ENCODE measurements at places on chromosomes 4 and X. TPM values are rescaled to one million over a fixed set of nuclear protein-coding genes. Genes with fewer than 3 reads are reported as not detected.

HPSE gene
- 0.28 TPM for total RNA-seq

DNA sequence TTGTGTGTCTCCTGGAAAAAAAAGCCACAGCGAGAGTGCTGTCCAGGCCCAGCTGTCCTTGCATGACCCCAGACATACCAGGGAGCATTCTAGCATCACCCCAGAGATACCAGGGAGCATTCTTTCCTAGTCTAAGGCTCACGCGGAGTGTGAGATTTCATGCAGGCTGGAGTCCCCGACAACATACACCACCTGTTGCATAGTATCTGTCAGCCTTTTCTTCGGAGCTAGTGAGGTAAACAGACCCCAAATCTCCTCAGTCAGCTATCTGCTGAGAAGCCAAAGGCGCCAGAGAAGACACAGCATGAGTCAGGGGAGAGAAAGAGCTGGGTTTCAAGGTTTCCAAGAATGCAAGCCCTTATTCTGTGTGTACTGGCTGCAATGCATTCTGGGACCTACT lies 23.1 kb upstream of the ZXDA start:
- H3K27me3 ChIP-seq: no peaks in the 10 kb centered on the region
- H3K4me3 ChIP-seq: no peak overlapping the region
- H3K4me1 ChIP-seq: no peaks in the 10 kb centered on the region
- no peaks in the 10 kb centered on the region for H3K36me3 ChIP-seq
- DNase-seq: no peak

- no peaks in the 10 kb centered on the region for H3K36me3 ChIP-seq
- no peaks in the 10 kb centered on the region for H3K27me3 ChIP-seq
- H3K27ac ChIP-seq: no peak overlapping the region
- no peaks in the 10 kb centered on the region for H3K4me1 ChIP-seq
- DNase-seq: no peak
- no peak overlapping the region for H3K4me3 ChIP-seq
These were observed 77.3 kb downstream of the AFF2 start for GRCh38 chrX:148577741-148578140.

DNA sequence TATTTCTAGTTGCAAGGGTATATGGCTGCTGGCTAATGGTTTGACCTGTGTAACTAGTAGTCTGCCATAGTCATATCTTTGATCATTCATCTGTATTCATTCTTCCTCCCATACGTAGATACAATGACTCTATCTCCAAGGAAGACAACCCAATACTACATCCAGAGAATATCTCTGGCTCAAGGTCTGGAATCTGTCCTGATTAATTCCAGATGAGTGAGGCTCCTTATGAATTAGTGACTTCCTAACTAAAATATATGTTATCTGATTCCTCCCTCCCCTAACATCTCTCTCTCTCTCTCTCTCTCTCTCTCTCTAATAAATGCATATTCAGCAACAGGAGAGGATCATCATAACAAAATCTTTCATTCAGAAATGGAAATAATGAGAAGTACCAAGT lies 641.5 kb downstream of the FAT4 start:
- no peak overlapping the region for H3K27ac ChIP-seq
- H3K4me1 ChIP-seq: no peaks in the 10 kb centered on the region
- DNase-seq: no peak
- H3K4me3 ChIP-seq: no peak overlapping the region
- H3K27me3 ChIP-seq: no peaks in the 10 kb centered on the region

- H3K27me3 ChIP-seq: no peaks in the 10 kb centered on the region
- no peak overlapping the region for H3K4me3 ChIP-seq
- H3K27ac ChIP-seq: no peak overlapping the region
- H3K4me1 ChIP-seq: peaks cover 5% of the 10 kb centered on the region
These were observed 197.7 kb downstream of the CAMK2D start for GRCh38 chr4:113563691-113564378.

TMPRSS11A gene
- not detected for total RNA-seq

DNA sequence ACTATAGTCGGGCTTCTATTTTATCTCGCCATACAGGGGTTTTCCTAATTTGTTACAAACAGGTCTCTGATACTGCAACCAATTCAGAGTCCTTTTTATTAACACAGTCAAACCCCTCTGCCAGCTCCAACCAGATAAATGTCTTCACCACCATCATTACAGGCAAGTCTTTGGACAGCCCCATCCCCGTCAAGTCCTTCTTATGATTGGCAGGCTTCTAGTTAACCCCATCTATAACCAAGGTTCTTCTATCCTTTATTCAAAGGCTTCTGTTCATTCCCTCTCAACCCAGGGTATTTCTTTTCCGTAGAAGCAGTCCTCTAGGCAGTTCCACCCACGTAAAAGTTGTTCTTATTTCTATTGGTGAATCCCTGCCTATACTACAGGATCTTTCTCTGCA lies 29.9 kb upstream of the FOXR2 start:
- H3K27me3 ChIP-seq: no peaks in the 10 kb centered on the region
- H3K36me3 ChIP-seq: no peaks in the 10 kb centered on the region
- no peak for DNase-seq
- no peaks in the 10 kb centered on the region for H3K4me1 ChIP-seq

GRCh38 chr4:97134456-97134855 lies 1008.8 kb downstream of the STPG2 start:
- H3K4me1 ChIP-seq: no peaks in the 10 kb centered on the region
- no peaks in the 10 kb centered on the region for H3K27me3 ChIP-seq
- H3K4me3 ChIP-seq: no peak overlapping the region
- no peaks in the 10 kb centered on the region for H3K36me3 ChIP-seq

ALB gene
- not detected for total RNA-seq

DNA sequence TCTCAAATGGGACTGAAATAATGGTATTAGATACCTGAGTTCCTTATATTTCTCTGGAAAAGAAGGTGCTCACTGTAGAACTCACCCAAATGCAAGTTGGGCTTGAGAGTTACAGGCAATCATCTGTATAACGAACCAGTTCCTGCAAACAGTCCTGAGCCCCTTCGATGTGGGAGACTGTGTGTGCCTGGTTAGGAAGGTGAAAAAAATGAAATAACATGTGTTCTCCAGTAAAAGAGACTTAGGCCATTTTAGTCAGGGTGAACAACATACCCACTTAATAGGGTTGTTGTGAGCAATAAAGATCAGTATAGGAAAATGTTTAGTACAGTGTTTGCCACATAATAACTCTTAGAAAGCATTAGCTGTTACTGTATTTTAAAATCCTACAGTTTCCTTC lies 23.4 kb downstream of the STIM2 start:
- no peak overlapping the region for H3K4me3 ChIP-seq
- no peak overlapping the region for H3K27ac ChIP-seq
- no peaks in the 10 kb centered on the region for H3K36me3 ChIP-seq
- H3K27me3 ChIP-seq: no peaks in the 10 kb centered on the region

- no peak overlapping the region for H3K27ac ChIP-seq
- no peaks in the 10 kb centered on the region for H3K36me3 ChIP-seq
- no peak overlapping the region for H3K4me3 ChIP-seq
These were observed 76.5 kb downstream of the DDIT4L start for GRCh38 chr4:100113732-100114131.

DNA sequence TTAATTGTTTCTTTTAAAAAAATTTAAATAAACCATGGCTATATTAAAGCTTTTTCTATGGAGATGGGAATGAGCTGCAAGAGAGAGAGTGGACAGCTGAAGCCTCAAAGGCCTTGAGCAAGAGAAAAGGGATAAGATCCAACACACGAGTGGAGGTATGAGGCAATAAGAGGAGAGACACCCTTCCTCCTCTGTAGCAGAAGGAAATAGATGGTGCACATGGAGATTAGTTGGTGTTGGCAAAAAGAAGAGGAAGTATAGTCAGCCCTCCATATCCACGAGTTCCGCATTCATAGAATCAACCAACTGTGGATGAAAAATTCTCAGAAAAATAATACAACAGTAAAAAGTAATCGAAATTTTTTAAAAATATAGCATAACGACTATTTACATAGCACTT lies 3.2 kb downstream of the CXorf38 start:
- no peak overlapping the region for H3K4me3 ChIP-seq
- H3K4me1 ChIP-seq: no peaks in the 10 kb centered on the region
- peak; percentile 54 for DNase-seq
- H3K27ac ChIP-seq: no peak overlapping the region
- 0 out of 2 replicates have a peak, but pooled peaks cover 1% of the 10 kb centered on the region for H3K36me3 ChIP-seq

KLHL15 gene
- 11.1 TPM for total RNA-seq

GRCh38 chrX:9373789-9374188 lies 91.1 kb upstream of the TBL1X start:
- no peaks in the 10 kb centered on the region for H3K4me1 ChIP-seq
- no peak overlapping the region for H3K4me3 ChIP-seq
- H3K27me3 ChIP-seq: no peaks in the 10 kb centered on the region
- no peak for DNase-seq

DNA sequence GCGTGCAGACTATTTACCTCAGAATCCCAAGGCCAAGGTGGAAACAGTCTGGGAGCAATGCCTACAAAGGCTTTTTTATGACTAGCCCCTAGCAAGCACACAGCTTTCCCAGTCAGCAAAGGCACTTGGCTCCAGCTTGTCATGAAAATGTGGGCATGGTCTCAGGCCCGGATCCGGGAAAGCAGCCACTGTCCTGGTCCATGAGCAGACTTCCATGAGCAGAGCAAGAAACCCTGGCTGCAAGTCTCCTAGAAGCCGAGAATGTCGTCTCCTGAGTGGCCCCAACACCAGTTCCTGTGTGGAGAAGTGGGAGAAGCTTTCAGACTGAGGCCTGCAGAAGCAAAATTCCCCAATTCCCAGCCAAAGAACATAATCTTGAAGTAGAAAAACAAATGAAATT lies 190.5 kb downstream of the MID1 start:
- no peak overlapping the region for H3K4me3 ChIP-seq
- DNase-seq: no peak
- no peaks in the 10 kb centered on the region for H3K27me3 ChIP-seq
